ENCODE measurements at places on chromosomes 1 and 21.

DNA sequence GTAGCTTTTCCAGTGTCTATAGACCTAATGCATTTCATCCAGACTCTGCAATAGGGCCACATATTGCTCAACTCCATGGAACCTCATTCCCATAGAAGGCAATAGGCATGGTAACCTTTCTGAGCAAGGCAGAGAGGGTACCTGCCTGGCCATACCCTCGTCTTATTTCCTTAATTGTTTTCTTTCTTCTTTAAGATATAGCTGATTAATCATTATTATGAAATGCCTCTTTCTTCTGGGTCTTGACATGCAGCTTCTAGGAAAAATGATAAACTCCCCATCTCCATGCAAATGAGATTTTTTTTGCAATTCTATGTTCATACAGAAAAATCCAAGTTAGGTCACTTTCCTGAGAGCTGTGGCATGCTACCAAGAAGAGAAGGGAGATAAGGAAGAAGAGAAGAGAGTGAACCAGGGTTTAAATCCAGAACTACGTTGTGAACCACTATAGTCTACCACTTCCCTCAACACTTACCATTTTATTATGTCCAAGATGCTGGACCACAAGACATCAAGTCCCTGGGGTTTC, 33.0 kb upstream of the IL20 start:
- DNase-seq: peak; percentile 32

GRCh38 chr21:16005996-16006395, 276.2 kb downstream of the USP25 start:
- DNase-seq: no peak

- no peak for DNase-seq
These were observed 67.6 kb downstream of the ADSS2 start for GRCh38 chr1:244384066-244384465.

GRCh38 chr1:23645338-23645737, 46.3 kb upstream of the RPL11 start:
- no peak for DNase-seq

GRCh38 chr1:87137342-87137739, 191.3 kb upstream of the LMO4 start:
- no peak for DNase-seq

- DNase-seq: no peak
These were observed 53.7 kb downstream of the PAX7 start for GRCh38 chr1:18684303-18684702.

DNA sequence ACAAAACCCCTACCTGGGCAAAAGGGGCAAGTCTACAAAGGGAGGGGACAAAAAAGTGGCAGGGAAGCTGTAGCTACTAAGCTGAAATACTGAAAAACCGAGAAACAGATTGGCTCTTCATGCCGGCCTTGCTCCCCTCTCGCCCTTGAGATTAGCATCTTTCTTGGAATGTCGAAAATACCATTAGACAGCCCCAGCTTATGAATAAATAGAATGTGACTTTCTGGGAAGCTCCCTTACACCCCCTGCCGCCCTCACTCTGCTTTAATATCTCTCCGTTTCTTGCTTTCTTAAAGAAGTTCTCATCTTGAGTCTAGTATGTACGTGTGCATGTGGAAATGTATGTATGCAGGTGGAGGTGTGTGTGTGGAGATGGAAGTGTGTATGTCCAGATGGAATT, 14.1 kb downstream of the TRAF3IP3 start:
- no peak for DNase-seq

DNA sequence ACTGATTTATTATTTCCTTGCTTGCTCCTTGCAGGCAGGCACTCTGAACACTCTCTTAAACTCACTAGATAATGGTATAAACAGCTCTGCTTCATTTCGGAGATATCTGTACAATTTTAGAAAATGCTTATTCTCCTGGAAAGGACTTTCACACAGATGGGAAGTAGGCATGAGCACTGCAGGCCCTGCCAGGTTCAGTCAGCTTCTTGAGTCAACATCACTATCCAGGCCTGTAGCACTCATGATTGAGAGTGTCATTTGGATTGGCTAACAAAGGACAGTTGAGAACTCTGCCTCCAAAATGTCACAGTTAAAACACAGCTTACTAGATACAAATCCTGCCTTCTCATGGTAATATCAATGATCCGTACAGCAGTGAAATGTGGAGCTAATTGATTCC, 181.9 kb downstream of the CYYR1 start:
- DNase-seq: peak; percentile 11

DNA sequence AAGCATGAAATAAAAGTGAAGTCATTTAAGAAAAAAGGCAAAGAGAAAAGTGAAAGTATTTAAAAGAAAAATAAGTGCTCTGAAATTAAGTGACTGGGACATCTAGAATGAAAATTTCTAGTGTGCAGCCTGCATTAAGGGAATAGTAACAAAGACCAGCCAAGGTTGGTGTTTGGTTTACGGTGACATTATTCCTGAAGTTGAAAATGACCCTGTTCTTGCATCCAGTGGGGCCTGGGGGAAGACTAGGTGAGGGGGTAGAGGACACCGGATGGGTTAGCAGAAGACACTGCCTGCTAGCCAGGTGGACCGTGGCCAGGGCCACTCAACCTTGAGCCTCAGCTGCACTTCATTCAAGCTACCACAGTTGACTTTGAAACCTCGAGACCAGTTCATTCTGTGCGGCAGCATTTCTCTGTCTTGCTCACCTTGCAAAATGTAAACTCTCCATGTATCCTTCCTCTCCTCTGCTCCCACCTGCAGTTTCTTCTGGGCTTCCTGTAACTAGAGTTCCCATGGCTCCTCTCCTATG, 14.3 kb upstream of the KCNK1 start:
- DNase-seq: no peak

DNA sequence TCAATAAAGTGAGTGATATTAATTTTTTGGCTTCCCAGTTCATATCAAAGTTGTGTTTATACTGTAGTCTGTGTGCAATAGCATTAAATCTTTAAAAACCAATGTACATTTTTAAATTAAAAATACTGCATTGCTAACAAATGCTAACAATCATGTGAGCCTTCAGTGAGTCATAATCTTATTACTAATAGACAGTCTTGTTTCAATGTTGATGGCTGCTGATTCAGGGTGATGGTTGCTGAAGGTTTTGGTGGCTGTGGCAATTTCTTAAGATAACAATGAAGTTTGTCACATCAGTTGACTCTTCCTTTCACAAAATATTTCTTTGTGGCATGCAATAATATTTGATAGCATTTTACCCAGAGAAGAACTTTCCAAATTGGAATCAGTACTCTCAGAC, 109.0 kb downstream of the ZMYM4 start:
- DNase-seq: no peak

DNA sequence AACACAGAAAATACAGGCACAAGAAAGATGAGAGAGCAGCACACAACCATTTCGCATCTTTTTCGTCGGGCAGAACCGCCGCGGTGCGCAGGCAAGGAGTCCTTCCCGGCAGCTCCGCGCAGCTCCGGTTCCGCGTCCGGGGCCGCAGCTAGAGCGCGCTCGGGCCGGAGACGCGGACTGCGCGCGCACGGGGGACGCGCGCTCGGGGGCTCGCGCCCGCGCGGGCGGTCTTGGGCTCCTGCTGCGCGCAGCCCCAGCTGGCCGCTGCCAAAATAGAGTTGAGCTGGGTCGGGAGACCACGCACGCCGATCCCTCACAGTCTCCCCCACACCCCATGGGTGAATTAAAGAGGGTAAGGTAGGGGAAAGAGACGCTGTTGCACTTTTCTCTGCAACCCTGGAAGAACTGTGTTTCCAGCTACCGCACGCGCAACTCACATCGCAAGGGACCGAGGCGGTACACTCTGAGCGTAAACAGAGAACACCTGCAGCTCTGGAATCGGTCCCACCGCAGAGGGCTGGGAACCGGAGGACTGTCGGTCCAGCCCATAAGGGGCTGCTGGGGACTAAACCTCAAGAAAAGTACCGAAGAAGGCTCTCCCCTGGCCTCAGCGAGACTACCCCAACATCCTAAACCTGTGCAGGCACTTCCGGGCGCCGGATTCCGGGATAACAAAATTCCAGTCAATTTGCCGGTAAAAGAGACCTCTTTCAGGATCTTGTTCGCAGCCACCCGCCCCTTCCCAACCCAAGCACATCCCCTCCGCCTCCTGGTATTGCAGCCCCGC, 1.7 kb downstream of the NR5A2 start:
- no peak for DNase-seq

GRCh38 chr1:204623365-204623893, 62.1 kb downstream of the LRRN2 start:
- DNase-seq: no peak

- DNase-seq: peak; percentile 3
These were observed 47.9 kb downstream of the LGR6 start for GRCh38 chr1:202241376-202242079.

DNA sequence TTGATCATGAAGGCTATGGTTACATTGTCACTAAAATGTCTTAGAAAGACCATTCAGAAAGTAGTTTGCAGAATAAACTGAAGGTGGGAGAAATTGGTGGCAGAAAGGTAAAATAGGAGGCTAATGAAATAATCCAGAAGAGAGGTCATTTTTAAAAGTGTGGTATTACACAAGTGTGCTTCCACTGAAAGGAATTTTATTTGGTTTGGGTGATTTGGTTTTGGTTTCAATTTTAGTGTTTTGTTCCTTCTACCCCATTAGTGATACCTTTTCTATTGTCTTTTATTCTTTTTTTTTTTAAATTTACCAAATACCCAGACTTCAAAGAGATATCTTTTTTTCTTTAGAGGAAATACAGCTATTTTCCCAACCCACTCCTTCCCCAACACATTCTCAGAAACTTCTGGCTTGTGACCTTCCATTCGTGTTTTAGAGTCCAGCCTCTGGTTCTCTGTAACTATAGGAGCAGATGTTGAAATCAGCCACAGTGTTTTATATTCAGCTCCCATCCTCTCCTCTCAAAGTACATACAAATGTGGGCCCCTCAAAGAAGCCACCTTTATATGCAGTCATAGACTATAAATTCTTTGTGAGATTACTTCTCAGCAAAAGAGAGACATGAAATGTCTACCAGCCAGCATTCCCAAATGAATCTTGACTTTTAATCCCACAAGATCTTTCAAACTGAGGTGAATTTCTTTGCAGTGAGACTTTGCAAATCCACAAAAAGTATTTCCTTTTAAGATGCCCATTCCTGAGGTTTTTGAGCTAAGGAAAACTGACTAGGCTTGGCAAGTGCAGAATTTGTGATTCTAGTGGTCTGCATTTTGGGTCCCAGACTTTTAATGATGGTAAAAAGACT, 42.0 kb upstream of the PALMD start:
- no peak for DNase-seq

- DNase-seq: peak; percentile 90
These were observed 3.1 kb upstream of the YRDC start for GRCh38 chr1:37811027-37811655.

GRCh38 chr1:220906561-220907334, 27.5 kb downstream of the HLX start:
- DNase-seq: no peak

GRCh38 chr1:220516014-220516721, 11.8 kb upstream of the MARK1 start:
- DNase-seq: no peak

Data from pons (tissue), 1 donor.